ENCODE measurements at places on chromosomes 7 and 10.

DNA sequence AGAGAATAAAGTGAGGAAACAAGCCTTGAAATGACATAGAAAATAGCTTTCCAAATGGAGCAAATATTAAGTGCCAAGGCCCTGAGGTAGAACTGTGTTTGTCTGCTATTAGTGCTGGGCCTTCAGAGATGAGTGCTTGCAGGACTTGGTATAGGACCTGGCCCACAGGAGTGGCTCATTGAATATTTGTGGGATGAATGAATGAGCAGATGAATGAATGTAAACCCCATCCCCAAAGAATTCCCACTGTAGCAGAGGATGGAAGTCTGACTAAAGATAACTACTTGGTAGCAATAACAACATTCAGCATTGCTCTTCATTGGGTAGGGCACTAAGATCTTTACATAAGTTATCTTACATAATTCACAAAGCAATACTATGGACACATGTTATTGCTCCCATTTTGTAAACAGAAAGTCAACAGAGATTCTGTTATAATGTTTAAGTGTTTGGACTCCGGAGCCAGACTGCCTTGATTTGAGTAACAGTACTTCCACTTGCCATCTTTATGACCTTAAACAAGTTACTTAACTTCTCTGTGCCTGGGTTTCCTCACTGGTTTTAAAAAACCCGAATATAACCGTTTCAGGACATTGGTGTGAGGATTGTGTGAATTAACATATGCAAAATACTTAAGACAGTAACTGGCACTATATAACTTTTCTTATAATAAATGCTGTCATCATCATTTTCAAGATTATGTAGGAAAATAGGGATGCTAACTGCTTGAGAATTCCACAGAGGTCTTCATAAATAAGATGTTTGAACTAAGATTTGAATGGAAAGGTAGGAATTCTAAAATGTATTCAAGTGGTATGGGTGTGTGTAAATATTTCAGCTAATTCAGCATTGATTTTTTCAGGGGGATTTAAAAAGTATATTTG lies 141.9 kb downstream of the PRKG1 start:
- peak; percentile 4 for DNase-seq

GRCh38 chr7:100895956-100896731 lies 456 bp upstream of the ACHE start:
- DNase-seq: no peak

GRCh38 chr10:95236068-95236903 lies 42.2 kb downstream of the ACSM6 start:
- peak; percentile 58 for DNase-seq

- no peak for DNase-seq
Observed at GRCh38 chr10:133327651-133328357, 8.9 kb downstream of the CALY start.

GRCh38 chr10:29120216-29120615 lies 168.7 kb upstream of the LYZL1 start:
- DNase-seq: peak; percentile 30

GRCh38 chr7:91609525-91609924 lies 271.0 kb downstream of the MTERF1 start:
- no peak for DNase-seq

DNA sequence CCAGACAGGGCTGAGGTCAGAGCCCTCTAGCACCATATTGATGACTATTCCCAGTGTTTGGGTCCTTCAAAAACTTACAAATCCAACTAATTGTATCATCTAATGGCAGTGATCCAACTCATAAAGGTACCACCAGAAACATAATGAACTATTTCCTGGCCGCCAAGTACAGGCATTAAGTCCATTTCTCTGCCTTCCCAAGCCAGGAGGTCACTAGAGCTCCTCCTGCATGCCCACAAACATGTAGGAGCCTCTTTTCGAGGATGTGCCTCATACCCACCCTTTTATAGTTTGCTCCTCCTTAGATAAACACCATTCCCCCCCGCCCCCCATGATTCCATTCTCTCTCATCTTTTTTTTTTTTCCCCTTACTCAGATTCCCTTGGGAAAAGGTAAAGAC lies 91.3 kb downstream of the CHN2 start:
- DNase-seq: no peak

DNA sequence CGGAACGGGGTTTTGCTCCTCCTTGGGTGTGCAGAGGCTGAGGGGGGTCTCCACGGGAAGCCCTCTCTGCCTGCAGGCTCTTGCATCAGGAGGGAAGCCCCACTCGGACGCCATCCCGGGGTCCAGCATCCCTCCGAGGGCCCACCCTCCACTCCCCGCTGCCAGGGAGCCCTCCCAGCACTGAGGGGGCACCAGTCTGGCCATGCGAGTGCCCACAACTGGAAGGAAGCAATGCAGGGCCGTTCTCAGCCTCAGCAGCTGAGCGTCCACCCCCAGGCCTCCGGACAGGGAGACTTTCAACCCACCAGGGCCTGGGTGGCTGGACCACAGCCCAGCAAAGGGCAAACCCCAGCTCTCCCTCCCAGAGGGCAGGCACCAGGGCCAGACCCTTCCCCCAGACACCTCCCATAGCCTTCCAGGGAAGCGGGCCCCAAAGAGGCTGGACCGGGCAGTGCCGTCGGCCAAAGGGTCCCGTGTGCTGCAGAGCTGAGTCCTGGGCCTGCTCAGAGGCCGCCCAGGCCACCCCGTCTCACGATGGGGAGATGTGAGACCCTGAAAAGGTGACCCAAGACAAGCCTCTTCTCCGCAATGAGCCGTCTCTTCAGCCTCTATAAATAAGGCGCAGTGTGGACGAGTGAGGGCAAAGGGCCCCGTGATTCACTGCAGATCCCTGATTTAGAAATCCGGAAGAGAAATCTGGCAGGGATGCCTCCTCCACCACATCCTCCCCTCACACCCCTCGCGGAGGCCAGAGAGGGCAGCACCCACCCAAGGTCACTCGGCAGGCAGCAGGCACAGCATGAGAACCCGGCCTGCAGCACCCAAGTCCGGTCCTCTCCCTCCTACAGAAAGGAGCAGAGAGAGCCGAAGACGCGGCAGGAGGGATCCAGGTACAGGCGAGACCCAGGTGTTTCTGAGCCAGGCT lies 81.9 kb upstream of the DNAAF5 start:
- DNase-seq: no peak

GRCh38 chr10:78685466-78686103 lies 383.2 kb upstream of the ZMIZ1 start:
- peak; percentile 65 for DNase-seq

GRCh38 chr7:114925434-114925833 lies 3.5 kb downstream of the MDFIC start:
- DNase-seq: peak; percentile 47
